ENCODE measurements at places on chromosomes 1 and 21.

GRCh38 chr1:117683571-117684285 lies 77.9 kb downstream of the TENT5C start:
- DNase-seq, result no peak

DNA sequence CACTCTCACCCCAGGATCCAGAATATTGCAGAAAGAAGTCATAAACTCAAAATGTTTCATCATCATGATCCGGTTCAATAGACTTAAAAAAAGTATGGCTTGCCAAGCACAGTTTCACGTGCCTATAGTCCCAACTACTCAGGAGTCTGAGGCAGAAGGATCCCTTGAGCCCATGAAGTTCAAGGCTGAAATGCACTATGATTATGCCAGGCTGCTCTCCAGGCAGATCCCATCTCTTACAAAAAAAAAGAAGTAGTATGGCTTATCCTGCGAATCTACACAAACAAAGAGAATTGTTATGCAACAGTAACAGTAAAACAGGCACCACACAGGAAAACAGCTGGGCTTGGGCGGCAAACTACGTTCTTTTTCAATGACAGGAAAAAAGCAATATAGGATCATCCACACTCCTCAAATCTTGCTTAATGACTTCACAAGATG lies 76.2 kb downstream of the EIF4G3 start:
- DNase-seq, result peak; percentile 74

DNA sequence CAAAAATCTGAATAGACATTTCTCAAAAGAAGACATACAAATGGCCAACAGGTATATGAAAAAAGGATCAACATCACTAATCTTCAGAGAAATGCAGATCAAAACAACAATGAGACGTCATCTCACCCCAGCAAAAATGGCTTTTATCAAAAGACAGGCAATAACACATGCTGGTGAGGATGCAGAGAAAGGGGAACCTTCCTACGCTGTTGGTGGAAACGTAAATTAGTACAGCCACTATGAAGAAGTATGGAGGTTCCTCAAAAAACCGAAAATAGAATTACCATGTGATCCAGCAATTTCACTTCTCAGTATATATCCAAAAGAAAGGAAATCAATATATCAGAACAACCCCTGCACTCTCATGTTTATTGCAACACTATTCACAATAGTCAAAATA lies 65.1 kb upstream of the ATP1B1 start:
- peak; percentile 83 for DNase-seq

- DNase-seq, result peak; percentile 62
These were observed 111.9 kb downstream of the OMA1 start for GRCh38 chr1:58434607-58435006.

DNA sequence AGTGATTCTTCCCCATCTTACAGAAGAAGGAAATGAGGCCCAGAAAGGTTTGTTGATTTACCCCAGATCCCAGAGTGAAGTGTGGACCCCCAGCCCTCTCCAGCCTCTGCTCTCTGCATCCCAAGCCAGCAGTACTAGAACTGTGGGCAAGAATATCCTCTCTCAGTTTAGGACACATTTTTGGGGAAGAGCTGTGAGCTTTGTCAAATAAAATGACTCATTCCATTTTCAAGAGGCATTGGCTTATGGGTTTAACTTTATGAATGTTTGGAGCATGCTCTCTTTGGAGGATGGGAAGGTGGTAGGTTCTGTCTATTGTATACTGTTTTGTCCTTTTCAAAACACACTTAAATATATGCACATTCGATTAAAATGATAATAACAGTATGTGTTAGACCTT lies 70.6 kb upstream of the CNTN2 start:
- DNase-seq, result peak; percentile 16

DNA sequence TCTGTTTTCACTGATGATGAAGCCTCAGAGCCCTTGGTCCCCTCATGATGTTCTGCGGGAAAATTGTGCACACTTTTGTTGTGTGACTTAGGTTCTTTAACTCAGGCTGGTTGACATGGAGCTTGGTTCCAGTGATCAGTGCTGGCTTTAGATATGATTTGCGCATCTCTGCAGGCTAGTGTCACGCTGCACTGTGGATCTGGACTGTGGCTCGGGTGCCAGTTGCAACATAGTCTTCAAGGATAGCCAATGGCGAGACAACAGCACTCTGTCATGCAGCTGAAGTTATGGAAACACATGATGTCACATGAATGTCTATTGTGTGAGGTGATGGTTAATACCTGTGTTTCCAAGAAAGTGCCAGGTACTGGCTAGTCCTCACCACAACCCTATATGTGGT lies 56.7 kb downstream of the DDR2 start:
- no peak for DNase-seq

DNA sequence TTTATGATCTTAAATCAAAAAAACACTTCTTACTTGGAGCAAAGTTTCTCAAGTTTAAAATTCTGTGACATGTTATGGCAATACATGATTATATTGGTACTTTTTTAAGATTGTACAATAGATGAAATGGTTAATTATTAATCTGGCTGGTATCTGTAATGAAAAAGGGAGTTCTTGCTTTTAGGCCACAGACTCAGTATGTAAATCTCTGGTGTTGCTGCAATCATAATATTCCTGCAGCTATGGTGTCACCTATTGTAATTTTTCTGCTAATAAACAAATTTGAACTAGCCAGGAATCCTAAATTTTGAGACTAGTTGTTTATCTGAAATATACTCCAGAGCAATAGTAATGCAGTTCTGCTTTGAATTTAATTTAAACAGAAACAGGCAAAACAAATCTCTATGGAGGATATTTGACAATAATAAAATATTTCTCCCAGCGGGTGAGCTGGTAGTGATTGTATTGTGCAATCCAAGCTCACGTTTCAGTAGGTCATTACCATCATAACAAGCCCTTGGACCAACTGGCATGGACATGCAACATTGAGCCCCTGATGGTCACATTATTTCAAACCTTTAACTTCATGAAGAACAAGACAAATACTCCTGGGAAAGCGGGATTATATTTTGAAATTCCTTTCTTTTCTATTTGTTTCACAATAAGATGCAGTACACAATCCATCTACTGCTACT lies 77.2 kb upstream of the USH2A start:
- DNase-seq, result no peak

- DNase-seq, result no peak
These were observed 35.9 kb downstream of the MAB21L3 start for GRCh38 chr1:116147114-116147510.

GRCh38 chr1:115166531-115167091 lies 77.3 kb upstream of the TSPAN2 start:
- no peak for DNase-seq

All from suppressor macrophage treated with lipopolysaccharide for 4 hours (primary cell).